Stimulated activated CD4-positive, alpha-beta T cell treated with anti-CD3 and anti-CD28 coated beads, Interleukin-12 subunit alpha, Interleukin-12 subunit beta, amount 100 ng/mL, for 24 hours (primary cell): ENCODE measurements at places on chromosomes 5 and 9.

GRCh38 chr9:37611014-37611413, 18.6 kb upstream of the TOMM5 start:
- no peak for DNase-seq

GRCh38 chr9:581673-582497, 259.6 kb upstream of the DMRT1 start:
- no peak for DNase-seq

DNA sequence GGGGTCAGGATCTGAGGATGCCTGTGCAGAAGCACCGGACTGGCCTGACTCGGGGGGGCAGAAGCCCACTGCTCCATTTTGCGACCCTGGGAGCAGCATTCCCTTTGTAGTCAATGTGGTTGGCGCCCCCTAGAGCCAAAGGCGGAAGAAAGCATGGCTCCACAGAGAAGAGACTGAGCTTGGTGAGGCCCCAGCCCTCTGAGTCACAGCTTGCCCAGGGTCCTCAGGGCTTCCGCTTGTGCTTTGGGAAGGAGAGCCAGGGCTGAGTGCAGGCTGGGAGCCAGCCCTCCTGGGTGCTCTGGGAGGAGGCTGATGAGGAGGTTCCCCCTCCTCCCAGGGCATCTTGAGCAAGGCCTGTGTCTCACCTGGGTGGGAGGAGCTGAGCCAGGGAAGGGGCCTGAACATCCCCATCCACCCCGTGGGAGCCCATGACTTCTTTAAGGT, 5.5 kb upstream of the AQP3 start:
- no peak for DNase-seq

DNA sequence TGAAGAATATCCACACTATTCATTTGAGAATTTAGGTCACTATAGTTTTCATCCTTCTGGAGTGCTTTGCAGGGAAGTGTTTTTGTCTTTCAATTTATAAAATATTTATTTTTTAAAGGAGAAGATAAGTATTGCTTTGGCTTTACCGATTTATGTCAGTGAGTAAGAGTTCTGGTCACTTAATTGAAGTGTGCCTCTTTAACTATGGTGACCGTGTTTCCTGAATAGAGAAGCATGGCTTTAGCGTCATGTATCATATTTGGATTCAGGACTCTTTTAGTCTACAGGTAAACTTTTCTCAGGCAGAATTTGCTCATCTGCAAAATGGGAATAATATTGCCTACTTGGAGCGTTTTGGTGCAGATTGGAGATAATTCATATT, 902 bp downstream of the BDP1 start:
- DNase-seq = no peak

GRCh38 chr9:15423231-15423985, 732 bp downstream of the SNAPC3 start:
- DNase-seq = no peak

DNA sequence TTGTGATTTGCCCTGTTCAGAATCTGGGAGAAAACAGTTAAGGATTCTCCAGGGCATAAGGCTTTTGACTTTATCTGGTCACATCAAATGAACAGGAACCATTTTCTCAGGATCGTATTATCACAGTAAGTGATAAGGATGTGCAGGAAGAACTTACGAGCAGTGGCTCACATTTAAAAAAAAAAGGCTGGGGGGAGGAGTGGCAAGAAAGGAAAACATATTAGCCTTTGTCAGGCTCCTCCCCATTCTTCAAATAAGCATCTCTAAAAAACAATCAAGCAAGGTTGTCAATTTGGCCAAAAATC, 234.3 kb upstream of the TMEM161B start:
- no peak for DNase-seq

DNA sequence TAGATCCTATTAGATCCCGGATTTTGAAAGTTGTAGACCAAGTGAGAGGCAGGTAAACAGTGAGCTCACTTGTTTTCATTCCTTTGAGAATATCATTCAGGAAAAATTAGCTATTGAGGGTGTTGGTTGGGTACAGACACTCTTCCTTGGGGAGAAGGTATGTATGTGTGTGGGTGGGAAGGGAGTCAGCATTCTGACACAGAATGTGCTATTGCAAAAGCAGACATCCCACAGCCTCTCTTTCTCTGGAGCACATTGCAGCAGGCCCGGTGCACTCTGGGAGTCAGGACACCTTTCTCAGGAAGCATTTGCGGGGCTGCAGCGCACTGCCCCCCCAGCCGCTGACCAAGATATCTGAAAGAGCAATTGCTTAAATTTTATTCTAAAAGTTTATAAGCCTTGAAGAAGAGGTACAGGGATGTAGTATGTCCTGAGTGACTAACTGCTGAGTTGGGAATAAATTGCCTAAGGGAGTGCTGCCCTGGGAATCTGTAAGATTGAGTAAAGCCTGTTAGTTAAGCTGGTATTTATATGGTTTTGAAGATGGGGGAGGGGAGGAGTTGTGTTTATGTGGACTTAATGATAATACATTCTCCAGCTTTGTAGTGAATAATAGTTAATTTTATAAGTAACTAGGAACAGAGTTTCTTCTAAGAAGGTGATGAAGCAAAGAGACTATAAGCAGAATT, 5.2 kb downstream of the TNFAIP8 start:
- DNase-seq = no peak

GRCh38 chr9:135736272-135736978, 34.4 kb downstream of the KCNT1 start:
- no peak for DNase-seq

- DNase-seq = no peak
These were observed 548.8 kb upstream of the IZUMO3 start for GRCh38 chr9:25094518-25094917.

GRCh38 chr5:181076920-181077319, 36.9 kb downstream of the BTNL9 start:
- DNase-seq = no peak

DNA sequence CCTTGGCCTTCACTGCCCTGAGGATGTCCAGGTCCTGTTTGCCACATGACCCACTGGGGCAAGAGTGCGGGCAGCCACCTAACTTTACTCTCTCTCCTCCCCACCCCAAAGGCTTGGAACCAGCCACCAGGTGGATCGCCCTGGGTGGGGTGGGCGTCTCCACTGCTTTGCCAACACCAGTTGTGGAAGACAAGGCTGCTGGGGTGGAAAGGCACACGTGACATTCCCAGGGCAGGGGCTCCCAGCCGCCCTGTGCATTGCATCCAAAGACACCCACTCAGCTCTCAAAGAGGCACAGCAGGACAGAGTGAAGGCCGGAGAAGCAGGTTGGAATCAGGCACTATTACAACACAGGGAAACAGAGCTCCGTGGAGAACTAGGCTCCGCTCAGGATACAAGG, 162.2 kb downstream of the OLFM1 start:
- no peak for DNase-seq

- DNase-seq = no peak
These were observed 99.3 kb downstream of the CCDC192 start for GRCh38 chr5:127802477-127802865.

- DNase-seq = no peak
These were observed 61.1 kb upstream of the LPAR1 start for GRCh38 chr9:111099199-111100008.

- no peak for DNase-seq
These were observed 22.5 kb downstream of the ABO start for GRCh38 chr9:133252301-133253020.

DNA sequence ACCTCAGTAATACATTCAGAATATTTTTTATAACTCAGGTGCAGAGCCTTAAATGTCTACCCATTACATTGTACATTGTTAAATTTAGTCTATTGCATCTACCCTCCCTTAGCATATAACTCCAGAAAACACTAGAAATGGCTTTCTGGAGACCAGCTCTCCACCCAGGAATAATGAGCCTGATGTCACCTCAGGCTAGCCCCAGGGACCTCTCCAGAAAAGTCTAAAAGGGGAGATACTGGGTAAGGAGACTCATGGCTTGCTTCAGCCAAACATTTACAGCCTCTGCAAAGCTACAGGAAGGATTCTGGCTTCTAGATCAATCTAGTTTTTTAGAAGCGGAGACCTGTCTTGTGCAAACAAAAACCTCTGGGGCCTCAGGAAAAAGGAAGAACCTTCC, 13.8 kb upstream of the SUSD1 start:
- DNase-seq = no peak

- DNase-seq = no peak
These were observed 188.9 kb downstream of the PDZD2 start for GRCh38 chr5:31827867-31828266.

- no peak for DNase-seq
These were observed 32.6 kb downstream of the TTLL11 start for GRCh38 chr9:122060481-122060880.

GRCh38 chr5:178505639-178506407, 84.4 kb downstream of the COL23A1 start:
- no peak for DNase-seq

DNA sequence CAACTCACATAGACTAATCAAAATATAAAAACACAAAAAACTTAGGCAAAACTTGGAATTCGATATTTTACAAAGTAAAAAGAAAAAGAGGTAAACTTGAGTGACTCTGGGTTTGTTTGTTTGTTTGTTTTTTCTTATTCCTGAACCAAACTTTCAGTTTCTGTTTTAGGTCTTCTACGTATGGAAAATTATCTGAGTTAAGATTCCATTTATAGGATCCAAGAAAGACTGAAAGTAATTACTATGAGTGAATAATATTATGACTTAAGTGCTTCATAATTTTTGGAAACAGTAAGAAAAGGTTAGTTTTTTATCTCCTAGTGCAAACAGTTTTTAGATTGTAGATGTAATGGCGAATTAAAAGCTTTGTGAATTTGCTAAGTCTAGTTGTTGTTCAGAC, 13.2 kb downstream of the ST8SIA4 start:
- no peak for DNase-seq

DNA sequence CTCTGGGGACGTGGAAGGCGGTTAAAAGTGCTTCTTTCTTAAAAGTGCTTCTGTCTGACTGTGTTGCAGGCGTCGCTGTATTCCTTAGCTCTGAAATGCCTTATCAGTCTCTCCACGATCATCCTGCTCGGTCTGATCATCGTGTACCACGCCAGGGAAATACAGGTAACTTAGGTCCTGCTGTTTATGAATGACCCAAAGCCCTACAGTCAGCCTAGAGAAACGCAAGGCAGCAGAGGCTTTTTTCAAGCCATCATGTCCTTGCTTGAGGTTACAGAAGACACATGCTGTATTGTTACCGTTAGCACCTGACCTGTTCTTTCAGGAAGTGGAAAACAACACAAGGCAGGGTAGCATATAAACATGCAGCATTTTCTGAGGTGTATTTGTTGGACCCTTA, 2.0 kb downstream of the KCNN2 start:
- no peak for DNase-seq

GRCh38 chr5:59829386-59829785, 64.1 kb downstream of the PDE4D start:
- DNase-seq = no peak

DNA sequence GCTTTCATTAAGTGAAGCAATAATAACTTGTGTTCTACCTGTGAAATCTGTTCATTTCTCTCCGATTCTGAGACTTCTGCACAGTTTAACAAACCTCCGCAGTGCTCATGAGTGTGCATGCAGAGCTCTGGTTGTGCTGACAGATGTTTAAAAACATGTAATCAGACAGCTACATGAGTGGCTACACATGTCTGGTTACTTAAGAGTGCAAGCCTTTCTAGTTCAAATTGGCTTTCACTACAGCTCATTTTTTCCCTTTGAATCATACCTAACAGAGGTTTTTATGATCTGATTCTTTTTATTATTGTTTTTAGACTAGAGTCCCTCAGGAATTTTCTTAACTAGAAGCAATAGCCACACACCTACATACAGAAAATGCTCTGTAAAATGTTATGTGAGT, 310.2 kb downstream of the ARRDC3 start:
- no peak for DNase-seq

- no peak for DNase-seq
These were observed 1129.2 kb downstream of the CDH9 start for GRCh38 chr5:25909163-25909562.

GRCh38 chr5:125194883-125195282, 448.4 kb upstream of the ZNF608 start:
- no peak for DNase-seq

DNA sequence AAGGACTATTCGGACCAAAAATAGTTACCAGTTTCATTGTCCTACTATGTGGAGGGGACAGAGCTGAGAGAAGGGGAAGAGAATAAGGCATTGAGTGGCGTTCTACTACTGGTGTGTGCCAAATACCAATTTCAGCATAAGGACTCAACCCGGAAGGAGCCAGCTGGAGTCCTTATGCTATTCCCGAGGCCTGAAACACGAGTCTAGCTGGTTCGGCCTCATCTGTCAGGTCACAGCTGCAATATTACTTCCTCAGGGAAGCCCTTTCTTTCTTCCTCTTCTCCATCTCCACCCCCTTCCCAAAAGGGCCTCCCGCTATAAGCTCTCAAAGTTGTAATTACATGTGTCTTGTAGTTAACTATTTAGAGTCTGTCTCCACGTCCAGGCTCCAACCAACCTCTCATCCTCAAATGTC, 20.5 kb upstream of the FER start:
- no peak for DNase-seq

DNA sequence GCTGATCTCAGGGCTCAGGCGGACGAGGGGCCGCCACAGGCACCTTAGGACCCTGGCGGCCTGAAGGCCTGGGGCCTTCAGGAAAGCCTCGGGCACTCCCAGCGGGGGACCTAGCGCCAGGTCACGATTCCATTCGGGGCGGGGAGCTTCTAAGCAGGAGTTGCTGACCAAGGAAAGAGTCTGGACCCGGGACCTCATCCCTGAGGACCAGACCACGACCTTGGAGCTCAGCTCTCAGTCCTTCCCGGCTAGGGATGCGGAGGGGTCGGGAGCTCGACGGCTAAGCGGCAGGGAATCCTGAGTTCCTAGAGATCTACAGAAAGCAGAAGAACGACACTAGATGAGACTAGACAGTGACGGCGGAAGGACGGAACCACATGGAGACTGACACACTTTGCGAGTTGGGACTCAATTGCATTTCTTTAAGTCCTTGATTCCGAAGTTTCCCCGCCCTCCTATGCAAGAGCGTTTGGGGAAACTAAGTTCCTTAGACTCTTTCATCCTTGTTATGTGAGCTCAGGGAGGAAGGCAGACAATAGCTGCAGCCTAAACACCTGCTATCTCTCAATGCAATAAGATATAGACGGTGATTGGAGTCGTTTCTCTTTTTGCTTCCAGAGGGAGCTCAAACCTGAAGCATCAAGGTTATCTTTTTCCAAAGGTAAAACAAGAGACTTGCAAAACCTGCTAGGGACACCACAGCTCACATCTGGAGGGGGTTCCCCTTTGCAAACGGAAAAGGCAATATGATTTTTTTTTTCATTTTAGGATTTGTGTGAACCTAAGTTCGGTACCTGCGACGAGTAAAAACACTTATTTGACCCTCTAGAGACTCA, 9.7 kb downstream of the NR2F1-AS1 start:
- DNase-seq = no peak

- no peak for DNase-seq
These were observed 105.7 kb downstream of the TMEM174 start for GRCh38 chr5:73278693-73279092.

- DNase-seq = no peak
These were observed 151.7 kb upstream of the MOCS2 start for GRCh38 chr5:53261245-53261644.

GRCh38 chr5:127957183-127957582, 126.4 kb upstream of the SLC12A2 start:
- no peak for DNase-seq

- DNase-seq = no peak
These were observed 2086.5 kb upstream of the C9orf72 start for GRCh38 chr9:29659736-29660135.
